ENCODE measurements at places on chromosomes 2 and 18. TPM values are rescaled to one million over a fixed set of nuclear protein-coding genes. Genes with fewer than 3 reads are reported as not detected.

DNA sequence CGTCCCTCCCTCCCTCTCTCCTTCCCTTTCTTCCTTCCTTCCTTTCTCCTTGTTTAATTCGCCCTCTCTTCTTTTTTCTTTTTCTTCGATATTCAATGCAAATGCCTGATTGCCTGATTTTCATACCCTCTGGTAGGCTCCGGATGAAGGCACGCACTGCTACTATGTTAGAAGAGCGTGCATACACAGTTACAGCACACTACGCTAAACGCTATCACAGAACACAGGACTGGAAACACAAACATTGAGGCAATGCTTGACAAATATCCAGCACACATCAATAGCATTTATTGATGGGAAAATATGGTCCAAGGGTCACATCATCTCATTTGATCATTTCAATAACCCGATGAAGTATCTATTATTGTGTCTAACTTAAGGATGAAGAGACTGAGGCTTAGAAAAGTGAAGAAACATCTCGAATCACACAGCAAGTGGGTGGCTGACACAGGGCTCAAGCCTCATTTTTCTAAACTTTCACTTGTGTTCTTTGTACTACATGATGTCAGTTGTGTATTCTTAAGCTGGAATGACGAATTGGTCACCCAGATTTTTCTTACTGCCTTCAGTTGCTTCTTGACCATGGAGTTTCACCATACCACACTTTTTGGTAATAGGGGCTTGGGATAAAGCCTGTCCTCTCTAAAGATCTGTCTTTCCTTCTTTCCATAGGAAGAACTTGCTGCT is 101.8 kb downstream of the TRIB2 start:
- DNase-seq: no peak

Gene SATB2
- 0.58 TPM for polyA plus RNA-seq

Gene TFPI
- polyA plus RNA-seq: 7.4 TPM

- no peak for DNase-seq
Measured at GRCh38 chr2:217714287-217714751, 288.5 kb downstream of the TNS1 start.

Gene RTP5
- polyA plus RNA-seq: 0.49 TPM

Gene CAPN14
- 0.64 TPM for polyA plus RNA-seq

Gene RAD51AP2
- polyA plus RNA-seq: not detected

GRCh38 chr2:86274918-86275275 is 62.5 kb downstream of the REEP1 start:
- no peak for DNase-seq

Gene BMP10
- not detected for polyA plus RNA-seq

DNA sequence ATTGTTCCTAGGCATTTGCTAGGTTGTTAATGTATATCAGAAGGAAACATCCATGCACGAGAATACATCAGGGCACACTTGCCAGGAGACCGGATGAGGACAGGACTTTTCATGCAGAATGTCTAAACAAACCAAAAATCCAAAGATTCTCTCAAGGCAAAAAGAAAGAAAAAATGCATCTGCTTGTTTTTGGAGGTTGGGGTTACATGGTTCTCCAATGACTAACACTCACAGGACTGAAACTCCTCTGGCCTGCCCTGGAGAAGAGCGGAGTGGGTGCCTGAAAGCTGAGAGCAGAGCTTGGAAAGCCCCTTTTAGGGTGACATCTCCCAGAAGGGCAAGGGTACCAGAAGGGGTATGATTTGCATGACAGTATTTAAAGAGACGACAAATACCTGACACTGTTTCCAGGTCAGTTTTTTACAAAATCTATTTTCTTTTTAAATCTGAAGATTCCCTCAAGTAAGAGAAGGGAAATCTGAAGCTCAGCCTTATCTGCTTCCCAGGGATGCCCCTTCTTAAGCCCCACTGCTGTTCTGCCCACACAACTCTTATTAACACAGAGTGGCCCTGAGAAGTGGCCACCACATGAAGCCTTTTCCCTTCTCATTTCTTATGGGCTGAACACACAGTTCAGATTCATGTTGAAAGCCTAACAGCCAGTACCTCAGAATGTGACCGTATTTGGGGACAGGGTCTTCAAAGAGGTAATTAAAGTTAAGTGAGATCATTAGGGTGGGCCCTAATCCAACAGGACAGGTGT is 216.4 kb downstream of the STK39 start:
- no peak for DNase-seq

DNA sequence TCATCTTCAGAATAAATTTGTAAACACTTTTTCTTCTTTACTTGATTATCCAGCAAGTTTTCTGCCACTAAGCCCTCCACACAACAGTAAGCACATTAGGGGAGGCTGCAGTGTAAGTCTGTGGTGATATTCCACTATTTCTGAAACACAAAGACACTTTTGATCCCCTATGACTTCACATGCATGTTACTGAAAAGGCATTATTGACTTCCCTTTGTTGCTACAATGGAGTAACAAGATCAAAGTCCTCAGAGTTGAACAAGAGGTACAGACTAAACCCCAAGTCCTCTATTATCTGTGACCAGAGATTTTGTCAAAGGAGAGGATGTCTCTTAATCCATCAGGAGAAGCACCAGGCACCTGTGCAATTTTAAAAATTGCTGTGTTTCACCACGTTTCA is 157.9 kb downstream of the CD226 start:
- DNase-seq: no peak
